ENCODE measurements at places on chromosomes 7 and 10.

GRCh38 chr10:986881-987619 lies 1.2 kb upstream of the GTPBP4 start:
- no peak for DNase-seq

DNA sequence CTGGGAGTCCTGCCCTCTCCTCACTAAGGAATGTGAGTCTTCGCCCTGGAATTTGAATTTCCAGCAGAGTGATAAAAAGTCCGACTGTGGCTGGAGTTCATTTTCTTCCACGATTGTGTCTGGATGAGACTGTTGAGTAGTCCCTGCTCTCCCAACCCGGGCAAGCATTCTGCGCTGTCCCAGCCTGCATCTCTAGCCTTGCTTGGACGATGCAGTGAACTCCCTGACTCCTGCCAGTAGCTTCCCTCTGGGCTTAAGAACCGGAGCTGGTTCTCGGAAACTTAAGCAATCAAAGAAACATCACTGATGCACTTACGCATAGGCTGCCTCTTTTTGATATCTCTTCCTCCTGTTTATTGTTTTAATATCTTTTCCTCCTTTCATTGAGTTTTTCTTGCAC lies 116.0 kb upstream of the FZD8 start:
- DNase-seq = no peak

DNA sequence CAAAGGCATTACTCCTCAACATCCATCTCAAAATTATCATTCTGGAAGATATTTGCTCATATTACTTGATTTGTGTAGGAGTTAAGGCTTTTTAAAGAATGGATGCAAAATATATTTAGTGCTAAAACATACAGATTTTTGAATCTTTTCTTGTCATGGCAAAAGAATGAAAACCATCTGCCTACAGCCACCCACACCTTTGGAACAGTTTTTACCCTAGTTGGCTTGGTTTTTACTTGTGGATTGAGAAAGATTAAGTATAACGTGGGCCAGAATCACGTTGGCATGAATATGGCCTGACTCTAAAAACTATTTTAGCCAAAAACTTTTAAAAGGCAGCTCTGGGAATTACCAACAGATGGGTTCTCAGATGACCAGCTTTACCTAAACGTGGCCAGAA lies 128.2 kb downstream of the SPAG6 start:
- no peak for DNase-seq

DNA sequence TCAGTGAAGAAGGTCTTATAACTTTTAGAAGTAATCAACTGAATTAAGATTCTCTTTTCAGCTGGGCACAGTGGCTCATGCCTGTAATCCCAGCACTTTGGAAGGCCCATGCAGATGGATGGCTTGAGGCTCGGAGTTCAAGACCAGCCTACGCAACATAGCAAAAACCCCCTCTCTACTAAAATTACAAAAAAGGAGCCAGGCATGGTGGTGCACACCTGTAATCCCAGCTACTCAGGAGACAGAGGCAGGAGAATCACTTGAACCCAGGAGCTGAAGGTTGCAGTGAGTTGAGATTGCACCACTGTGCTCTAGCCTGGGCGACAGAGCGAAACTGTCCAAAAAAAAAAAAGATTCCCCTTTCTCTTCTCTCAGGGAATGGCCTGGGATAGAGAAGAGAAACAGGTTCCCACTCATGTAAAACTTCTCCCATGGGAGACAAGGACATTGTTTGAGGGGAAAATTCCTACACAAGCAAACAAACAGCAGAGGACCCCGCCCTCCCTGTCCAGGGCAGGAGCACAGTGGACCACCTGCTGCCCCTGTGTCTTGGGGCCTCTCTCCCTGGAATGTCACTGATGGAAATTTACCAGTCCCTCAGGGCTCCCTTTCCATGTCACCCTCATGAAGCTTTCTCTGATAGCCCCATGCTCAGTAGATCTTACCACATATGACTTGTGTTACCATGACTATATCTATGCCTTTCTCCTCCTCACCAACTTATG lies 5.6 kb downstream of the IL2RA start:
- no peak for DNase-seq

GRCh38 chr10:116811691-116812090 lies 37.6 kb upstream of the ENO4 start:
- DNase-seq = no peak

GRCh38 chr7:141649137-141649864 lies 52.7 kb downstream of the DENND11 start:
- no peak for DNase-seq

DNA sequence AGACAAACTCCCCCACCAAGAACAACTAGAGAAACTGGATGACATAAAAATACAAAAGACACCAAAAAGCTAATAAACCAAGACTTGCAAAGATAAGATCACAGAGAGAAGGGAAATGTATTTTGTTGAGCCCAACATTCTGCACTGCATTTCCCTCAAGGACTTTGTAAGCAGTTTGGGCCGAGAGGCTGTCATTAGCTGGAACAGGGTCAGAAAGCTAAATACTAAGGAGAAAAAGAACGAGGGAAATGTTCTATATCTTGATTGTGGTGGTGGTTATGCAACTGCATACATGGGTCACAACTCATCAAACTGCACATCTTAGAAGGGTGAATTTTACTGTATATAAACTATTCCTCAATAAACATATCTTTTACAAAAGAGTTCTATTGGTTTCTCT lies 315.0 kb downstream of the IPMK start:
- DNase-seq = no peak

All from T-helper 2 cell (primary cell).